ENCODE measurements at places on chromosomes 6 and 20.

- DNase-seq = no peak
These were observed 13.4 kb upstream of the MRGBP start for GRCh38 chr20:62782893-62783278.

DNA sequence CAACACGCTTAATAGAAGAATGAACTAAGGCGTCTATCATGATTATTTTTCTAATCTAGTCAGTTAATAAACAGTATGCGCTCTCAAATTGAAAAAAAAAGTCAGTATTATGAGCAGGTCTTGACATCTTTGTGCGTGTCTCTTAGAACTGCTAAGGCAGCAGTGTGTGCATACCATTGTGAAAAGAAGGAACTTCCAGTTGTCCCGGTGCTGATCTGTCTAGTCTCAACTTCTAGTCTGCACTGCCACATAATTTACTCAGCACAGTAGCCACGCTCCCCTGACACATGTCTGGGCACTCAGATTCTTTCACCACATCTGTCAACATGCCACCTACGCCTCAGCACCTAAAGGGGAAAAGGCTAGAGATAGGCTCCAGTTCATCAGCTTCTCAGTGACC is 61.1 kb upstream of the SPDEF start:
- no peak for DNase-seq

GRCh38 chr6:47319867-47320266 is 10.2 kb upstream of the TNFRSF21 start:
- DNase-seq = no peak

DNA sequence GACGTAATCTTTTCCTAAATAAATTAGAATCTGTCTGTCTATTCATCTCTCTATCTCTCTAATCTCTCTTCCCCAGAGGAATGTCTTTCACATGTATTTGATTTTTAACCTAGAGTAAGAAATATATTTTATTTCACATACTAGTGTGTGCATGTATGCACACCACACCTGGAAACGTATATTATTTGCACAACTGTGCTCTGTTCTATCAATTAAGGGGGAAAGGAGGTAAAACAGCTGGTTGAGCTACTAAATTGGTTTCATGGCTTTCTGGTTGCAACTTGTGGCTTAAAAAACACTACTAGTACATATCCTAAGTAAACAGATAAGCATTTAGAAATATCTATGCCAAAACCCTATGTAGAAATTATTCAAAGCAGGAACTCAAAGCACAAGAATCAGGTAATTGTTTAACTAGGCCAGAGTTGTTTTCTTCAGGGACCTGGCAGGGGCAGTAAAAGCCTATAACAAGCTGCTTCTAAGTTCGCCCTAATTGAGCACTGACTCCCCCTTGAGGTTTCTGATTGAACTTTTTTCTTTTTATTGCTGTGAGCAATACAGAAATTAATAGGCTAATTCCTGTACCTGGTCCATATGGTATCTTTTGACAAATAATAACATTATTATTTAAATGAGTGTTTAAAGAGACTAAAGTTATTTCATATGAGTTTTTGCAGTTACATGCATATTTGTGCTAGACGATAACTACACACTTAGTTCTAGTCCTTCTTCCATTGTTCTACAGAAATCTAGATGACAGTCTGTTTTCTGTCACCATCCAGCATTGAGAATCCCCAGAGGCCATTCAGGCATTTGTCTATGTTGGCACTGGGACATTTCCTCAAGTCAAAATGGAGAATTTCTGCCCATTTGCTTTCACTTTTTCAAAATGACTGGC is 88.6 kb downstream of the MCHR2 start:
- DNase-seq = peak; percentile 9

GRCh38 chr20:5548902-5549599 is 201.2 kb upstream of the SHLD1 start:
- DNase-seq = peak; percentile 49

DNA sequence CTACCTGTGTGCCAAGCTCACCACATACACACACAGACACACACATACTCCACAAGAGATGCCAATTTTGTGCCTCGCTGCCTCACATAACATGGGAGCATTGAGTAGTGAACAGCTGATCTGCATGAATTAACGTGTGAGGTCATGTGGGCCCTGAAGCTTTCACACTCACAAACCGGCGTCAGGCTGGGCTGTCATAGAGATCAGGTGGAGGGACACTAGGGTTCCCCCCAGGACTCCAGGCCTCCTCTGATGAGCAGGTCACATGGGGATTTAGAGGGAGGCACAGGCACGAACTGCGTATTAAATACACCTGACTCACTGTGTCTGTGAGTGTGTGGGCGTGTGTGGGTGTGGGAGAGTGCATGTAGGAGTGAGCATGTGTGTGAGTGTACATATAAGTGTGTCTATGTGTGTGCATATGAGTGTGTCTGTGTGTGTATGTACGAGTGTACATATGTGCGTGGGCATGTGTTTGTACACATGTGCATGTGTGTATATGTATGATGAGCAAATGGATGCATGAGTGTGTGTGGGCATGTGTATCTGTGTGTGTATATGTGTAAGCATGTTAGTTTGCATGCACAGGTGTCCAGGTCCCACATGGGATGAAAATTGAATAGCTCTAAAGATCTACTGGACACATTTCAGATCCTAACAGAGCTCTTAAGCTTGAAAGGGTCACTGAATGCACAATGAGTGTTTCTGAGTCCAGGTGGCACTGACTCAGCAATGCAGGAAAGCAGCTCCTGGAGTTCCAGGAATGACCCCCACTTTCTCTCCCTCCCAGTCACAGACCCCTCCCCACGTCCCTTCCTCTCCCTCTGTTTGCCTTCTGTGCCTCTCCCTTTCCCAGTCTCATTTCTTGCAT is 336.6 kb downstream of the PREX1 start:
- DNase-seq = no peak

DNA sequence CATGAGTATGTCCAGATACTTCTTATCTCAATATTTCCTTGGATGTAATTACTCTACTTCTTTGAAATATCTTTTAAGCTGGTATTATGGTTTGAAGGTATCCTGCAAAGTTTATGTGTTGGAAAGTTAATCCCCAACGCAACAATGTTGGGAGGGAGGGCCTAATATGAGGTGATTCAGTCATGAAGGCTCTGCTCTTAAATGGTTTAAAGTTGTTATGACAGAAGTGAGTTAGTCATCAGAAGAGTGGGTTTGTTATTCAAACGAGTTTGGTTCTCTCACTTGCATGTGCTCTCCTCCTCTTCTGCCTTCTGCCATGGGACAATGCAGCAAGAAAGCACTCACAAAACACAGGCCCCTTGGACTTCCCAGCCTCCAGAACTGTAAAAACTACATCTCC is 176.3 kb downstream of the KCNQ5 start:
- DNase-seq = no peak

GRCh38 chr20:3307078-3307477 is 68.1 kb upstream of the SLC4A11 start:
- DNase-seq = no peak

DNA sequence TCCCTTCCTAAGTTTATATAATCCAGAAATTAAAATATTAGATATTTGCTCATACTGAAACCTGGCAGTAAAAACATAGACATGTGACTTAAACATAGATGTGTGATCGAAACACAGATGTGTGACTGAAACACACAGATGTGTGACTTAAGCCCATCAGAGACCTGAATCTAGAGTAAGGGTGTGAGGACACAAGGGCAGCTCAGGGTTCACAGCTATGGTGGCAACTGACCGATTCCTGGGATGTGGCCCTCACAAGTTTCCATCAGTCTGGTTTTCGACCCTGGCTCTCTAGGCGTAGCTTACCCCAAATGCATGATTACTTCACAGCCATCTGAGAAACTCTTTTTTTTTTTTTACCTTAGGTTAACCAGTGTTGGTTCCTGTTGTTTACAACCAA is 137.0 kb downstream of the NRN1 start:
- no peak for DNase-seq

DNA sequence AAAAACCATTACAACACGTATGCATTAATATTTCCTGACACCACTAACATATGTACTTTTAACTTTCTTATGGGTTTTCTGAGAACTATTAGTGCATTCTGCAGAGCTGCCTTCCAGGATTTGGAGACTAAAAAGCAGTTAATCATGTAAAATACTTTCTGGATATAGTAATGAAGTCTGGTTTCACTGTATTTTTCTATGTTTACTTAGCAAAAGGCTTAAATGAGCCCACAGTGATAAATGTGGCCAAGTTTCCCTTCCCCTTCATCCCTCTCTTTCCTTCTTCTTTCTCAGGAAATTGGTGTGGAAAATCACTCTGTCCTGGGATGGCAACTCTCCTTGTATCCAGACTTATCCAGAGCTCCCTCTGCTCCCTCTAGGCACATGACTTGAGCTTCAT is 29.7 kb upstream of the ENPP1 start:
- no peak for DNase-seq

GRCh38 chr6:143408151-143408786 is 42.2 kb downstream of the ADAT2 start:
- DNase-seq = no peak

DNA sequence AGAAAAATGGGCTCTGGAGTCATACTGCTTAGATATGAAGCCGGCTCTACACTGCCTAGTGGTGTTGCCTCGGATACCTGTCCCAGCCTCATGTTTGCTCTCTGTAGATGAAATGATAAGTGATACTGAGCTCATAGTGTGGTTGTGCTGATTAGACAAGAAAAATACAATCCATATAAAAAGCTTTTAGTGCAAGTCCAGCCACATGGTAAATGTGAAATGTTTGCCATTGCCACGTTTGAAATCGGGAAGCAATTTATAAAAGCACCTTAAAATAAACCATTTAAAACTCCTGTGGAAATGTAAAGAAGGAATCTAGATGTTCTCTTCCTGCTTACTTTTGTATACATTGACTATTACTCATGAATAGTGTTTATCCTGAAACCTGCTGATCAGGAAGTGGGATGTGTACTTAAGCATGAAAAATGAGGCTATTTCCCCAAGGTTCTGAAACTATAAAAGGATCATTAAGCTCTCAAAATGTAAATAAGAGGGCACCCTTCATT is 13.1 kb upstream of the PBOV1 start:
- no peak for DNase-seq

- DNase-seq = no peak
These were observed 77.0 kb downstream of the CDH4 start for GRCh38 chr20:61328911-61329558.

- no peak for DNase-seq
These were observed 53.4 kb downstream of the TRAF3IP2 start for GRCh38 chr6:111552241-111552744.

GRCh38 chr6:23446469-23446967 is 679.5 kb upstream of the NRSN1 start:
- no peak for DNase-seq

DNA sequence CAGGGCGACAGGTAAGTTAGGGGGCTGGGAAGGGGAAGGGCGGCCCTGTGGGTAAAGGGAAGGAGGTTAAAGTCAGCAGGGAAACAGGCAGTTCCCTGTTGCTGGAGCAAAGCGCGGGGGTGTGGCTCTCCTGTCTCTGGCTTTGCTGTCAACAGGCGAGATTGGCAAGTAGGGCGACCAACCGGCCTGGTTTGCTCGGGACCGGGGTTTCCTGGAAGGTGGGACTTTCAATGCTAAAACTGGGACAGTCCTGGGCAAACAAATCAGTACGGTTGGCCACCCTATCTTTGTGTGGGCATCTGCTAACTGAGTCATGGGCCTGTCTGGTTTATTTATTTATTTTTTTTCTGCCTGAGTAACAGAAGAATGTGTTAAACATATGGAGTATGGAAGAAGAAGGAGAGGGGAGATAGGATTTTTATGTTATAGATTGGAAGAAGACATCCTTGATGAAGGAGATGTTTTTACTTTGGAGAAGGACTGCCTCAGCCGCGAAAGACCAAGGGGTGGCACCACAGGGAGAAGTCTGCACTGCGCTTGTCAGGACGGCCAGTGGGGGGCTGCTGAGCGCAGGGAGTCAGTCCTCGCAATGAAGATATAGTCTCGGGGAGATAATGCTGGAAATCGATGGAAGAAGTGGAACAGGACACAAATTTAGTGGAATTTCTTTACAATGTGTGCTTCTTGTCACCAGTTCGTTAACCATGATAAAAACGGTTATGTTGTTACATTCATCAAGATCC is 43.4 kb upstream of the ESR1 start:
- no peak for DNase-seq

DNA sequence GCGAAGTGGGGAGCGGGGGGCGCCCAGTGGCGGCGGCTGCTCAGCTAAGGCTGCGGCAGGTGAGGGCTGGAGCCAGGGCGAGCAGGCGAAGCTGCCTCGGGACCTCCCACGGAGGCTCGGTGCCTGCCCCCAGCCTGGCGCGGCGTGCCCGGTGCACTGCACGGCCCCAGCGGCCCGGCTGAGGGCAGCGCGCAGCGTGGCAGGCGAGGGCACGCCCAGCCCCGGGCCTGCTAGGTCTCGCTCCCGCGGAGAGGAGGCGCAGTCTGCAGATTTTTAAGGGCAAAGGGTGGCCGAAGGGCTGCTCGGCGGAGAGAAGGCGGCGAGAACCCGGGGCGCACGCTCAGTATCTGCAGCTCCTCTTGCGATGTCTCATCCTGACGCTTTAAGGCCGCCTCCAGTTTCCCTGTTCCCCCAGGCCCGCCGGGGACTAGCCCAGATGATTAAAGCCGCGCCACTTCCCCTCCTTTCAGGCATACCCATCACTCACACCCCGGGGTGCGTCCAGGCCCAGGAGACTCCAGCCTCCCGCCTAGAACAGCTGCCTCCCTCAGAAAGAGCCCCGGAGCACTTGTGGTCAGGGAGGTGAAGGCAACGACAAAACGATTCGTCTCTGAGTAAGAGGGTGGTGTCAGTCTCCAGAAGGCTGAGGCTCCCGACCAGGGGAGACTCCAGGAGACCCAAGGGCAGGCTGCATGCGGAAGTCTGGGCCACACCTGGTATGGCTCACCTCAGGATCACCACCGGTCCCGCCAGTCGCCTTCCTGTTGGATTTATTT is at the start of gene FERMT1:
TSS of gene FERMT1 (minus strand) at position 158 of the 776 bp plus-strand sequence. CDS start 3,476 bp downstream, outside the sequence.
- DNase-seq = no peak

- no peak for DNase-seq
These were observed 31.1 kb upstream of the RGS17 start for GRCh38 chr6:153162172-153162571.

GRCh38 chr6:15255481-15255880 is 9.6 kb downstream of the JARID2 start:
- DNase-seq = no peak

DNA sequence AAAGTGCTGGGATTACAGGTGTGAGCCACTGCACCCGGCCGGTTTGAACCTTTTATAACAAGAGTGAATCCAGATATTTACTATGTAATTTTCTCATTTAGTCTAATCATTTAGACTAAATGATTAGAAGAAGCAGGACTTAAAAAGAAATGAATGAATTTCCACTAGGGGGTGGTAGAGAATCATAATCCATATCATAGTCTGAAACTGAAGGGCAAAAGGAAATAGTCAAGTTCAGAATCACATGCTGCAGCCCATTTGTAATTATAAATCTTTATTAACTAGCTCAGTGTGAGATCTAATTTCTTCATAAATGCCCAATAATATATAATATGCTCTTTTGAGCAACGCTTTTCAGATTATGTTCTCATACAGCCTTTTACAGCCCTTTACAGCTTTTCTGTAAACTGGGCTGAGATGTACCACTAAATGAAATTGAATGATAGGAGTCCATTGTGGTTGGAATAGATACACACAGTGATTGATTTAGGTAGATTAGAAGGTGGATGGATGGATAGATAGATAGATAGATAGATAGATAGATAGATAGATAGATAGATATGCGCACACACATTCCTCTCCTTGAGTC is 31.8 kb downstream of the PSMB9 start:
- peak; percentile 81 for DNase-seq

- no peak for DNase-seq
These were observed 71.1 kb upstream of the FOXQ1 start for GRCh38 chr6:1240766-1241318.

Data from hematopoietic multipotent progenitor cell treated with erythropoietin and hydrocortisone succinate and interleukin-3 and kit ligand, for 17 days (in vitro differentiated cells).